ENCODE measurements at places on chromosomes 2 and 18.

GRCh38 chr2:30402441-30403182 lies 44.4 kb upstream of the LCLAT1 start:
- DNase-seq: no peak

DNA sequence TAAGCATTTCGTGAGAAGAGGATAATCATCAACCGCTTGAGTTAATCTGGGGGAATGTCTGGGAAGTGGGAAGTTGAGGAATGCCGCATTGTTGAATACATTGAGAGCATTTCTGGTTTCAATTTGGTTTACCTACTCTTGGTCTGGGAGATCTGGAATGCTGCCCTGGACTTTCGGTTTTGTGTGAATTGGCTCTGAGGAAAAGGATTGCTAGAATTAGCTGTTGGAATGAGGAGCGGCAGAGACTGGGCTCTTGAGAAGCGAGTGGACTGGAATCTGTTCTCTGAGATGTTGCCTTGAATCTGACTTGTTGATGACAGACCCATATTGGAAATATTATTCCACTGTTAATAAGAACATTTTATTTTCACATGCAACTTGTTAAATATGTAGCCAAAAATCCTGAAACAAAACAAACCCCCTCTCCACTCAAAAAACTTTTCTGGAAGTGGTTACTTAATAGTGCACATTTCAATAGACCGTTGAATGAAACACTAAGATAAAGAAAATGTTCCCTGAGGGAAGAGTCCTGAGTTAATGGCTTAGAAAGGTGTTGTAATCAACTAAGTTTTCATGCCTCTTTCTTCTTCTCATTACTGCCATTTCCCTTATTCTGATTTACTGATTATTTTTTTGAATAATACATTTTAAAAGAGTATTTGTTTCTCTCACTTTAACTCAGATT lies 50.8 kb downstream of the PTPRM start:
- peak; percentile 99 for DNase-seq

- DNase-seq: peak; percentile 51
Measured at GRCh38 chr18:44895176-44895798, 214.6 kb downstream of the SETBP1 start.

DNA sequence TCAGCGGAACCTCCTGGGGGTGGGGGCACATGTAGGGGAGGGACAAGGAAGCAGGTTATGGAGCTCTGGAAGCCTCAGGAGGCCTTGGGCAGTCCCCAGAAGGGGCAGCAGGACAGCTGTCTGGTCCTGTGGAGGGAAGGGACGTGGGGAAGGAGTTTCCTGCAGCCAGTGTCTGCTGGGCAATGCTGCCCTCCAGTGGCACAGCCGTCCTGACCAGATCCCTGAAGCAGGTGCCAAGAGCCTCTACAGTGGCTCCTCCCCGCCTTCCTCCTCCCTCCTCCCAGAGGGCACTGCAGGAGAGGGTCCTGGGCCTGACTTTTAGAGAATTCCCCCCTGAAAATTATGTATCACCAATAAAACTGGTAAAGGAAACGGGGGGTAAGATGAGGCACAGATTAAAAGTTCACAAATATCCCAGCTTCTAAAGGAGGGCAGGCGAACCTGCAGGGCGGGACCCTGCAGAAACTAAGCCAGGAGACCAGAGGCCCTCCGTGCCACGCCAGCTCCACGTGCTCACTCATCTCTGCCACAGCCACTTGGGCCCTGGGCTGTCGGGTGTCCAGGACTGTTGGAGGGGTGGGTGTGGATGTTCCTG lies 258.5 kb downstream of the TWIST2 start:
- peak; percentile 73 for DNase-seq

GRCh38 chr2:3309496-3310355 lies 67.9 kb downstream of the EIPR1 start:
- DNase-seq: no peak

GRCh38 chr18:48472610-48473009 lies 63.4 kb upstream of the ZBTB7C start:
- peak; percentile 82 for DNase-seq

DNA sequence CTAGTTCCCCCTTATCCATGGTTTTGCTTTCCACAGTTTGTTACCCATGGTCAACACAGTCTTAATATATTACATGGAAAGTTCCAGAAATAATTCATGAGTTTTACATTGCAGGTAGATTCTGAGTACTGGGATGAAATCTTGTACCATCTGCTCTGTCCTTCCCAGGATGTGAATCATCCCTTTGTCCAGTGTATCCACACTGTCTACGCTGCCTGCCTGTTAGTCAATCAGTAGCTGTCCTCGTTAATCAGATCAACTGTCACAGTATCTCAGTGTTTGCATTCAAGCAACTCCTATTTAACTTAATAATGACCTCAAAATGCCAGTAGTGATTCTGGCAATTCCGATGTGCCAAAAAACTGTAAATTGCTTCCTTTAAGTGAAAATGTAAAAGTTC lies 76.3 kb downstream of the DYNC1I2 start:
- DNase-seq: no peak

GRCh38 chr18:55501982-55502710 lies 85.8 kb downstream of the TCF4 start:
- DNase-seq: peak; percentile 48

DNA sequence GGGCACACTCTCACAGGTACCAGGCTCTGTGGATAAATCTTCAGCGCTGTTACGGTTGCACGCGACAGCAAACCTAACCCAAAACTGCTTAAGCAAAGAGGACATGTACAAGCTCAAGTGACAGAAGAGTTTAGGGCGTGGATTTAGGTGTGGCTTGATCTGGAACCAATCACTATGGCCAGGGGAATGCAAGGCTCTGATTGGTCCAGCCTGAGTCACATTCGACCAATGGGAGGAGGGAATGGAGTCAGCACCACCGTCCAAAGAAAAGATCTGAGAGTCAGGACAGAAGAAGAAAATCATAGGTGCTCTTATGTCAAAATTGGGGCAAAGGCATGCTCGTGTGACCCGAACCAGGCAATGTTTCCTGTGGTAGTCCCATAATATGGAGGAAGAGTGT lies 139.0 kb downstream of the TRIM43 start:
- no peak for DNase-seq

DNA sequence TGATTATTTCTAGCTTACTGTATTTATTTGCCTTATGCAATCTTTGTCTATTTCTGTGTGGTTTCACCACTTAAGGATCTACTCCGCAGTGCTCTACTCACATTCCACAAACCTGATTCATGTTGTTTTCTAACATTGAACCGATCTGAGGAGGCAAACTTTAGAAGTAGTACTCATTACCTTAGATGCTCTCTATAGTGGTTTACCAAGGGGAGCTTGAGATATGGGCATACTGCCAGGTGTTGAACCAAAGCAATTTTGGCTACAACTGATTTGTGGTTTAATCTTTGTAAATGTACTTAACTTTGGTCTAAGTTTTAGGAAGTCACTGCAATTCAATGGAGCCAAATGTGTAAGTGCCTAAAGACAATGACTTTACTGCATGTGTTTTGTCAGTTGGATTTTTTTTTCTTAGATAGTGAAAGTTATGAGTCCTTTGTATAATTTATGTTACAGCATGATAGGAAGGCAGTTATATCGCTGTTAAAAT lies 50.1 kb downstream of the MAP2 start:
- DNase-seq: peak; percentile 94

GRCh38 chr2:107553539-107553938 lies 273.2 kb upstream of the RGPD4 start:
- DNase-seq: peak; percentile 16

- no peak for DNase-seq
Measured at GRCh38 chr2:68428126-68428525, 39.0 kb downstream of the FBXO48 start.

DNA sequence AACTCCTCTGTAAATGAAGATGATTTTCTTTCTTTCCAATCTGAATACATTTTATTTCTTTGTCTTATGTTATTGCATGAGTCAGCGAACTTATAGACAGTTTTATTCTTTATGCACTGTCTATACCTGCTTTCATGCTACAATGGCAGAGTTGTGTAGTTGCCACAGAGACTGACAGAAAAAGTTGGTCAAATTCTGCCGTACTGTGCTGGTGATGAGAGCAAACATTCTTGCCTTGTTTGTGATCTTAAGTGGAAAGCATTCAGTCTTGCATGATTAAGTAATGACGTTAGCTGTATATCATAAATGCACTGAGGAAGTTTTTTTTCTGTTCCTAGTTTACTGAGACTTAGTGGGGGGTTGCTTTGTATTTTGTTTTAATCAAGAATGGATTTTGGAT lies 32.9 kb downstream of the ZC3H15 start:
- DNase-seq: peak; percentile 57

DNA sequence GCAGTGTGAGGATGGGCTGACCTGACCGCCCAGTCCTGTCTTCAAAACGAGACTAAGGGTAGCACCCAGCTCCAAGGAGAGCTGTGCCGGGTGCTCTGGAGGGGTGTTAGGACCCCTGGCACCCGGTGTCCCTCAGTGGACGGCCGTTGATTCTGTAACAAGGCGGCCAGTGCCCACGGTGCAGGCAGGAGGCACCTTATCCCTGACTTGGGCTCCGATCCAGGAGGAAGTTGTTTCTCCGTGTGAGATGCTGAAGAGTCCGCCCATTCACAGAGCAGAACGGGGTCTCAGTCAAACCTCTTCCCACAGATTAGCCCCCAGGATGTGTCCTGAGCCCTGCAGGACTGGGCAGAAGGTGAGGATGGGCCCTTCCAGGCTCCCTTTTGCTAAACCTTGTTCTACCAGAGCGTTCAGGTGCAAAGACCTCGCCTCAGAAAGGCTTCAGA lies 123.0 kb downstream of the NFATC1 start:
- no peak for DNase-seq

DNA sequence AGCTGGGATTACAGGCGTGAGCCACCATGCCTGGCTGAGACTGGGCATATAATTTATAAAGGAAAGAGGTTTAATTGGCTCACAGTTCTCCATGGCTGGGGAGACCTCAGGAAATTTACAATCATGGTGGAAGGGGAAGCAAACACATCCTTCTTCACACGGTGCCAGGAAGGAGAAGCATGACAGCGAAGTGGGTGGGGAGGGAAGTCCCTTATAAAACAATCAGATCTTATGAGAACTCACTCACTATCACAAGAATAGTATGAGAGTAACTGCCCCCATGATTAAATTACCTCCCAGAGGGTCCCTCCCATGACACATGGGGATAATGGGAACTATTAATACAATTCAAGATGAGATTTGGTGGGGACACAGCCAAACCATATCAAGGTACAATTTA lies 7.8 kb upstream of the LCLAT1 start:
- no peak for DNase-seq

DNA sequence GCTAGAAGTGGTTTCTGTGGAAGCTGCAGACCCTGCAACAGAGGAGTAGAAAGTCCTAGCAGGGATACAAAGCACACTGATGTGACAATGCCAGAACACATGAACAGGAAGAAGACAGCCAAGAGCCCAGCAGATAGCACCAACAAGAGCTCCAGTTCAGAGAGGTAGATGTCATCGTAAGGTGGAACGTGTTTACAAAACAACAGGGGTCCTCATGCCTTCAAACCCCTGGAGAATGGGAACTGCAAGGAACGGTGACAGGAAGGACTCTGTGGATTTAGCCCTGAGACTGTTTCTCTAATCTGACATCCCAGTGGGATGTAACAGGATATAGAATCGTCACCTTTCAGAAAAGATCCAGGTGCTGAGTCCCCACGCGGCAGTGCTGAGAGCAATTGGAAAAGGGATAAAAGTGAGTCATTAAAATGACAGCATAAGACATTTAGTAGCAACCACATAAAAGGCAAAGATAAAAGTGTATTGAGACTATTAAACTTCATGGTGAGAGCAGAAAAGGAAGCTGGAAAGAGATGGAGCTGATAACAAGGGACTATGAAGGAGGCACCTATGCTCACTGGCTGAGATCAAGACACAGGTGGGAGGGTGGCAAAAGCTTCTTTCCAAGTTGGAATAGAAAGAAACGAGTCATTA lies 195.2 kb downstream of the FBXO15 start:
- DNase-seq: no peak

DNA sequence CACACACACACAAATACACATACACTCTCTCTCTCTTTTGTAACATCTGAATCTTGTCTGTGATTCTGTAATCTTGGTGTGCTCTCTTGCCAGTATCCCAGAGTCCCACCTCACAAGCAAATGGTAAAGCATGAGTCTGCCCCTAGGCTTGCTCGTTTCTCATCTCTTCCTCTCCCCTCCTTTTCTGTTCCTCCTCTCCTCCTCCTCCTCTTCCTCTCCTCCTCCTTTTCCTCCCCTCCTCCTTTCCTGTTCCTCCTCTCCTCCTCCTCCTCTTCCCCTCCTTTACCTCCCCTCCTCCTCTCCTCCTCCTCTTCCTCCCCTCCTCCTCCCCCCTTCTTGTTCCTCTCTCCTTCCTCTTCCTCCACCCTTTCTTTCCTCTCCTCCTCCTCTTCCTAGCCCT lies 59.0 kb downstream of the TNFRSF11A start:
- no peak for DNase-seq

- DNase-seq: no peak
Measured at GRCh38 chr2:30655211-30655610, 152.0 kb downstream of the CAPN13 start.

DNA sequence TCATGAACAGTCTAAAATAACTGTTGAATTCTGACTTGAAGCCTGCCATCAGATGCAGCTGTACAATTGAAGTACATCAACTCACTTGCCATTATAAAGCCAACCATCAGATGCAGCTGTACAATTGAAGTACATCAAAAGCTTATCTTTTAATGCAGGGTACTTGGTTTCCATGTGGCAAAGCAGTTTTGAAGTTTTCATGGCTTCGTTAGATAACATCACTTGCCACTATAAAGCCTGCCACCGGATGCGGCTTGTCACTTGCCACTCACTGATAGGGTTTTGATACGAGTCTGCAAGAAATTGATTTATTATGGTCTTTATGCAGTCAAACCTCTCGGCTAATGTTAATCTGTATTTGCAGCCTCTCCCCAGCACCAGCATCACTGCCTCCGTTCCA lies 1605.8 kb downstream of the SUCLG1 start:
- DNase-seq: no peak

All from AG10803 (cell line).